ENCODE measurements at places on chromosomes 4 and X. TPM values are rescaled to one million over a fixed set of nuclear protein-coding genes. Genes with fewer than 3 reads are reported as not detected.

- no peak for DNase-seq
Measured at GRCh38 chr4:183989461-183989860, 84.4 kb downstream of the STOX2 start.

GRCh38 chr4:145618210-145618931 lies 814 bp upstream of the MMAA start:
- peak; percentile 12 for DNase-seq

- DNase-seq = no peak
Measured at GRCh38 chrX:38465686-38466085, 95.7 kb upstream of the TSPAN7 start.

DNA sequence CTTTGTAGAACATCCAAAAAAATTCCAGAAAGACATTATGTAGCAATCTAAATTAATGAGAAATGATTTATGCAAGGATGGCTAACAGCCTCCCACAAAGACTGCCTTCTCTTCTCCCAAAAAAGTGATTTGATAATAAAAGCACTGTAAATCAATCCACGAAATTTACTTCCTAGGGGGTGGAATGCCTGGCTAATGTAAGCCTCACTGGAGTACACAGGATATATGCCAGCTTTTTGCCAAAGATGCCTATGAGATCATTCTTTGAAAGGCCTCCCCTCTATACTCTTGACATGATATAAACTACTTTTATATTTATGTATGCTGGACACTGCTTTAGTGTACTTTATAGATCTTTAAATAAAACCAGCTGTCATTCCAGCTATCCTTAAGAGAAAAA lies 211.1 kb downstream of the ADAMTS3 start:
- no peak for DNase-seq

DNA sequence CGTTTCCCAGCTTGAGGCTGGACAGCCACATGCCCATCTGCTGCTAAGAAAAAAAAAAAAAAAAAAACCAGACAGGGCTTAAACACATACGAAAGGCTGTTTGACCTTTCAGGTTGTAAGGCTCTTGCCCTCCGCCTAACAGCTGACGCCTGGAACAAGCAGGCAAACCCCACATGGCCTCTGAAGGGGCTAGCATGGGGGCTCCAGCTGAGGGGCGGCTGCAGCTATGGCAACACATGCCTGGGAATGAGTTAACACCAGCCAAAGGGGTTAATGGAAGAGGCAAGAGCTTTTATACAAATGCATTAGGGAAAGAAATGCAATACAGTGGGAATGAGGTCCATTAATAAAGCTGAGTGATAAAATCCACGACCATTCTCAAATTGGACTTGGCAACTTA lies 183.6 kb downstream of the ENOX2 start:
- DNase-seq = no peak

DNA sequence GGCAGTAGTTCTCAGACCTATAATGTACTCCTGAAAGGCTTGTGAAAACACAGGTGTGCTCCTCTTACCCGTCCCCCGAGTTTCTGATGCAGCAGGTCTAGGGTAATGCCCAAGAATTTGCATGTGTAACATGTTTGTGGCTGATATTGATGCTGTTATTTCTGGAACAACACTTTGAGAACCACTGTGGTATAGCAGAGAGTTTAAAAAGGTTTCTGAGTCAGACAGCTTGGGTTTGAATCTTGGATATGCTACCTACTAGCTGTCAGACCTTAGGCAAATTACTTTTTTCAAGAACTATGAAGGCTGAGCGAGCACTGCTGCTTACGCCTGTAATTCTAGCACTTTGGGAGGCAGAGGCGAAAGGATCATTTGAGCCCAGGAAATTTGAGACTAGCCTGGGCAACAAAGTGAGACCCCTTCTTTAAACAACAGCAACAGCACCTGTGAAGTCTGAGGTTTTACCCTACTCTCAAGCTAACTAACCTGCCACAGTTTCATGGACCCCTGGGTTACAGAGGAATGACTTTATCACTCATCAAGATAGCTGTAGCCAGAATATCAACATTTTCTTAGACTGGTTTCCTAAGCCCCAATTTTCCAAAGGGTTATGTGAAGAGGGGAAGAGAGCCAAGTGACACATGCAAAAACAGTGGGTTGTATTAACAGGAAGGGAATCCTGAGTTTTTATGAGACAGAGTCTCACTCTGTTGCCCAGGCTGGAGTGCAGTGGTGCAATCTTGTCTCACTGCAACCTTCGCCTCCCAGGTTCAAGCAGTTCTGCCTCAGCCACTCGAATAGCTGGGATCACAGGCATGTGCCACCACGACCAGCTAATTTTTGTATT lies 5.1 kb downstream of the AFF1 start:
- DNase-seq = peak; percentile 62

DNA sequence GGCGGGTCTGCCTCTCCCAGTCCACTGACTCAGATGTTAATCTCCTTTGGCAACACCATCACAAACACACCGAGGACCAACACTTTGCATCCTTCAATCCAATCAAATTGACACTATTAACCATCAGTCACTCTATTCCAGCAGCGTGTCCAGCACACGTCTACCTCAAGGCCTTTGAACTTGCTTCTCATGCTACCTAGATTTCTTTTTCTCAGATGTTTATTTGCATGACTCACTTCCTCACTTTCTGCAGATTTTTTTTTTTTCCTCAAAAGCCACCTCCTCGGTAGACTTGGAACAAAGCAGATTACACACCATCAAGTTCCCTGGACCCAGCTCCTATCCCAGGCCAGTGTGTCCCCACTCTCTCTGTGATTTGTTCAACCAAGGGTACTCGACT lies 49.5 kb downstream of the SUPT20HL2 start:
- DNase-seq = no peak

GRCh38 chrX:129925305-129926092 lies 19.5 kb downstream of the UTP14A start:
- peak; percentile 71 for DNase-seq

DNA sequence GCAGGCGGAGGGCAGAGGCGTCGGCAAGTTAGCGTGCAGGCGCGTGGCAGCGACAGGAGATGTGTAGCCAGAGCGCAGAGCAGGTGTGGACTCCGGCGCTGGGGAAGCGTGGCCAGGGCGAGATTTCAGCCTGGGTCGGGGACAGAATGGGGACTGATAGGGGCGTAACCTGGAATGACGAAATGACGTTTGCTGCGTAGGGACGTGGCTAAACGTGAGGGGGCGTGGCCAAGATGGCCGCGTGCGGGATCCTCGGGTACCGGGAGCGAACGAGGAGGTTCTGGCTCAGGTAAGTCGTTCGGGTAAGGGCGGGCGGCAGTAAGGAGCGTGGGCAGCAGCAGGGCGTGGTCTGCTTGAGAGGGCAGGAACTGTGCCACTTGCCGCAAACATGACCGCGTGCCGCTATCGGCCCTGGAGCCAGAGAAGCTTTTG lies 10.9 kb upstream of the CLTRN start:
- DNase-seq = peak; percentile 80

- DNase-seq = no peak
Measured at GRCh38 chr4:183872531-183872930, 32.6 kb upstream of the STOX2 start.

- DNase-seq = no peak
Measured at GRCh38 chrX:81261576-81261975, 59.7 kb downstream of the SH3BGRL start.

DNA sequence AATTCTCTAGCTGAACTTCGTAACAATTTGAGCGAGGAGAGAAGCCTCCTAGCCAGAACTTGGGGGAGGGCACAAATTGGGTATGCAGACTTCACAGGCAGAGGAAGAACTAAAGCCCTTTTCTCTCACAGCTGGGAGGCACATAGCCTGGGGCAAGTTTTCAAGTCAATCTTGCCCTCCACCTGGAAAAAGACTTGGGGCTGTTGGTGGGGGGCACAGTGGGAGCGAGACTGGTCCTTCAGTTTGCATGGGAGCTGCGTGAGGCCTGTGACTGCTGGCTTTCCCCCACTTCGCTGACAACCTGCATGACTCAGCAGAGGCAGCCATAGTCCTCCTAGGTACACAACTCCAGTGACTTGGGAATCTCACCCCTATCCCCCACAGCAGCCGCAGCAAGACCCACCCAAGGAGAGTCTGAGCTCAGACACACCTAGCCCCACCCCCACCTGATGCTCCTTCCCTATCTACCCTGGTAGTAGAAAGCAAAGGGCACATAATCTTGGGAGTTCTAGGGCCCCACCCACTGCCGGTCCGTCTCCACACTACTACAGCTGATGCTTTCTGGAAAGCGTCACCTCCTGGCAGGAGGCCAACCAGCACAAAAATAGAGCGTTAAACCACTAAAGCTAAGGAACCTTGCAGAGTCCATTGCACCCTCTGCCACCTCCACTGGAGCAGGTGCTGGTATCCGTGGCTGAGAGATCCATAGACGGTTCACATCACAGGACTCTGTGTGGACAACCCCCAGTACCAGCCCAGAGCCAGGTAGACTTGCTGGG lies 160.8 kb downstream of the CBLL2 start:
- no peak for DNase-seq

- peak; percentile 14 for DNase-seq
Measured at GRCh38 chr4:3044870-3045819, 29.2 kb downstream of the HTT-AS start.

GRCh38 chrX:97234471-97235081 lies 350.9 kb downstream of the RPA4 start:
- DNase-seq = no peak

DNA sequence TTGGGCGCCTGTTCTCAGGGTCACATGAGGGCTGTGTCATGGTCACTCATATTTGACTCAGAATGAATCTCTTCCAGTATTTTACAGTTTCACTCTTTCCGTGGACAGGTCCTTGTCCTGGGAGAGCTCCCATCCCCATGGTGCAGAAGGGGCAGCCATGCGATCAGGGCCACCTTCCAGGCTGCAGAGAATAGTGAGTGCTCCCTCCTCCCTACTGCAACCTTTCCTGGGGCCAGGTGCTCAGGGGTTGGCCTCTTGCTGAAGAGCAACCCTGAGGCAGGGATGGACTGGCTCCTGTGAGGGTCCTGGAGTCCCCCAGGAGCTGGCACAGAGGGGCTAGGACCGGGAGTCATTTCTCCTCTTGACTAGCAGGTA lies 108.4 kb downstream of the ABLIM2 start:
- no peak for DNase-seq

- DNase-seq = peak; percentile 57
Measured at GRCh38 chr4:165379678-165380064, 863 bp downstream of the CPE start.

DNA sequence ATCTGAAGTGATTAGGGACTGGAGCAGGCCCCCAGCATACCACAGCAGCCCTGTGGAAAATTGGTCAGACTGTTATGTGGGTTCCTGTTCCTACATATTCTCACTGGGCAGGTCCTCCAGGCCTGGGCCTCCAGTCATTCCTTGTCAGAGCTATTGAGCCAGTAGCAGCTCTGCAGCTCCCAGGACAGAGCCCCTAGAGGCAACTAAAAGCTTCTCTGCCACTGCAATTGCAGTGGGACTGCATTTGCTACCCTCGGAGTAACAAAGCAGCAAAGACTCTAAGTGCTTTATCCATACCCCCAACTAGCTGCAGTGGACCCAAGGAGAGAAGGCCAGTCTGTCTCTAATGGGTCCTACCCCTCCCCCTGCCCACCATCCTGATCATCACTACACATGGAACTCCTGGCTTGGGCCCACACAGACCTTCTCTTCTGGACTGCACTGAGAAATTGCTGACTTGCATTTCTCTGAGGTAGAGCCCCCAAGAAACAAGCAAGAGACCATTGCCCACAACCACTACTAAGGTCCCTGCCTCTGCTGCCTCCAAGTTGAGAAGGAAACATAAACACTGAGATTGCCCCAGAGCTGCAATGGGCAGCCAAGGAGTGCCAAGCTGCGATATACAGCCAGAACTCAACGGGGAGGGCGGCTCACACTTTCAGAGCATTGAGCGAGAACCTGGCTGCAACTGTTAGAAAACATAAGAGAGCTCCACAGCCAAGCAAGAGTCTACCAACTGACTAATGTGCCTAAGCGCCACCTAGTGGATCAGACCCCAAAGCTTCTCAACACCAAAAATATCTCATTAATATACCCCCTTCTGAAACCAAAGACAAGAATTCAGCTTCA lies 738.7 kb upstream of the NDST4 start:
- peak; percentile 28 for DNase-seq

- DNase-seq = no peak
Measured at GRCh38 chrX:107025545-107025944, 25.5 kb upstream of the MORC4 start.

DNA sequence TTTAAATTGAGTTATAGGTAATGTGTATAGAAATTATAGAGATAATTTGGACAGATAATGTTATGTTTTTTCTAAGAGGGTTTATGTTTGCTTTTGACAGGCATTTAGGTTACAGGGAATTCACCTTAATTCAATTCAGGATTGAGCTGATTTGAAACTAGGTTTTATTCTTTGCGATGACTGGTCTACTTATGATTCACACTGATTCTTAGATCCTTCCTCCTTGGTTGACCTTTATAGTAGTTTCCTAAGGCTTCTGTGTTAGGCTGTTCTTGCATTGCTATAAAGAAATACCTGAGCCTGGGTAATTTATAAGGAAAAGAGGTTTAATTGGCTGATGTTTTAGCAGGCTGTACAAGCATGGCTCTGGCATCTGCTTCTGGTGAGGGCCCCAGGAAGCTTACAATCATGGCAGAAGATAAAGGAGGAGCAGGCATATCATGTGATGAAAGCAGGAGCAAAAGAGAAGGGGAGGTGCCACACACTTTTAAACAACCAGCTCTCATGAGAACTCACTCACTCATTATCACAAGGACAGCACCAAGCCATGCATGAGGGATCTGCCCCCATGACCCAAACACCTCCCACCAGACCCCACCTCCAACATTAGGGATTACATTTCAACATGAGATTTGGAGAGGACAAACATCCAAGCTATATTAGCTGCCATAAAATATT lies 155.0 kb upstream of the SFRP2 start:
- no peak for DNase-seq

DNA sequence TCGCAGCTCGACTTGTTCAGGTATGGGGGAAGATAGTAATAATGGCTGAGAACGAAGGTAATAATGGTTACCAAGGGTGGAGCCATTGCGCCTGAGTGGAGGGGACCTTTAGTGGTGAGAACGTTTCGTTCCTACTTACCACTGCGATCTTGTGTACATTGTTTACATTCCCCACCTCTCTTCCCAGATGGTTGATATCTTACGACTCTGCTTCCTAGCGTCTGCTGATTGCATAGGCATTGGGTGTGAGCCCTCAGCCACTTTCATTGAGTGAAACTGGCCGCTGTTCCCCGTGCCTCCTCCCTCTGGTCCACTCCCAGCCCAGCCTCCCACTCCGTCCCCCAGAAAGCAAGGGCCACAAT lies 850 bp downstream of the IGBP1 start:
- no peak for DNase-seq

RPS3A gene
- 2,907 TPM for total RNA-seq

RBM46 gene
- total RNA-seq = 1.5 TPM

MAGEA4 gene
- 0.27 TPM for total RNA-seq

IL13RA2 gene
- total RNA-seq = not detected

HMGB3 gene
- total RNA-seq = 7.9 TPM

STATH gene
- not detected for total RNA-seq

BEX5 gene
- 19.4 TPM for total RNA-seq

LSM6 gene
- 43.9 TPM for total RNA-seq

MAGEB10 gene
- not detected for total RNA-seq

GPC3 gene
- total RNA-seq = 28.2 TPM

IQCM gene
- total RNA-seq = not detected

SLC10A6 gene
- total RNA-seq = 3.8 TPM

PPBP gene
- 1.3 TPM for total RNA-seq

DCLK2 gene
- total RNA-seq = 6.6 TPM

GSX2 gene
- total RNA-seq = not detected

Measured in thyroid gland (tissue), 4 donors.